ENCODE measurements at places on chromosomes 7 and 10.
A peak's percentile ranks its signal among the peaks of the same experiment; 100 is the strongest.

DNA sequence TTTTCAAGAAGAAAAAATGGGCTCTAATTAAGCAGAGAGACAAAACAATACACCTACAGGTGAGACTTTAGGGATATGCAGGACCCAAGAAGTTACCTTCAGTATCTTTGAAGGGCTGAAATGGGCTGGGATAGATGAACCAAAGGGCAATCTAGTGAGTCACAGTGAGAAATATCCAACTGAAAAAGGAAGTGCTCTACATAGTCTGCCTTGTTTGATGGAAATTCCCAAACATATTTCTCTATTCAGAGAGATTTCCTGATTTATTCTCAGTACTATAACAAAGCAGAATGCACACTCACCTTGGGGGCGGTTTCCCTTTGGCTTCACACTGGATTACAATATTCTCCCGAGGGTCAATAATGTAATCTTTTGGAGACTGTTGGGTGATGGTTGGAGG lies 104.1 kb upstream of the LAMB4 start:
- DNase-seq: no peak

DNA sequence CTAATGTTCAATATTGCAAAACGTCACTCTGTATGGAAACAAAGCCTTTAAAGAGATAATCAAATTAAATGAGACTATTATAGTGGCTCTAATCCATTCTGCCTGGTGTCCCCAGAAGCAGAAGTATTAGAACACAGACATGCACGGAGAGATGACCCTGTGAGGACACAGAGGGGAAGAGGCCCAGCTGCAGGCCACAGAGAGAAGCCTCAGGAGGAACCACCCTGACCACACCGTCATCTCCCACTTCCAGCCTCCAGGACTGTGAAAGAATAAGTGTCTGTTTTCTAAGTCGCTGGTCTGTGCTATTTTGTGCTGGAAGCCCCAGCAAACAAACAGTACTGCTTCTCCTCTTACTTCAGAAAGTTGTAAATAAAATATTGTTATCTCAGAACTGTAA lies 283.5 kb upstream of the ADARB2 start:
- no peak for DNase-seq

DNA sequence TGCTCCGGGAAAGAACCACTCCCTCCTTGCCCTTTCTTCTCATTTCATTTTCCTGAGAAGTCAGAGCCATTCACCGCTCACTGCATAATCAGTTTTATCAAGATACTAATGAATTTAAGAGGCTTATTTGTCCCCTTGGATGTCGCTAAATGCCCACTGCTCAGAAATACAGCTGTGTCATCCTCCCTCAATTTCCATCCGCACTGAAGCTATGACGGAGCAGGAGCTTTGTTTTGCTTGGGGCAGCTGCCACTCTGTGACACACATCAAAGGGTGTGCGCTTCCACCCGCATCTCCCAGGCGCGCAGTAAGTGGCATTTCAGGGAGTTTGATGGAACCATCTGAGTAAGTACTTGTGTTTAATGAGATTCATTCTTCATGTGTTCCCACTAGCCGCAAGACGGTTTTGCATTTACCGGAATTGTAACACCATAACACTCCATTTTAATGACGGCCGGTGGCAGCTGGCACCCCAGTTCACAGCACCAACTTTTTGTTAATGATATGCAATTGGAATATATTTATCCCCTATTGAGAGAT lies 103.8 kb upstream of the PARD3 start:
- peak; percentile 58 for DNase-seq

- DNase-seq: no peak
These were observed 161.4 kb downstream of the TFEC start for GRCh38 chr7:115869190-115869589.

- DNase-seq: no peak
These were observed 29.0 kb upstream of the GSDME start for GRCh38 chr7:24786306-24786705.

Measured in SHP77 (cell line).